ENCODE measurements at places on chromosomes 5 and 9.

- H3K27me3 ChIP-seq = no peaks in the 10 kb centered on the region
- no peaks in the 10 kb centered on the region for H3K4me1 ChIP-seq
- H3K27ac ChIP-seq = no peak overlapping the region
- no peak overlapping the region for H3K4me3 ChIP-seq
Measured at GRCh38 chr5:65204966-65205365, 276.8 kb downstream of the ADAMTS6 start.

GRCh38 chr9:38133595-38133994 lies 64.6 kb upstream of the SHB start:
- H3K27me3 ChIP-seq = no peaks in the 10 kb centered on the region
- no peak for DNase-seq
- H3K4me3 ChIP-seq = no peak overlapping the region
- no peaks in the 10 kb centered on the region for H3K4me1 ChIP-seq
- no peaks in the 10 kb centered on the region for H3K36me3 ChIP-seq

GRCh38 chr9:3578786-3579185 lies 53.0 kb upstream of the RFX3 start:
- no peak overlapping the region for H3K4me3 ChIP-seq
- no peaks in the 10 kb centered on the region for H3K36me3 ChIP-seq
- H3K27ac ChIP-seq = no peak overlapping the region
- H3K27me3 ChIP-seq = no peaks in the 10 kb centered on the region
- no peaks in the 10 kb centered on the region for H3K4me1 ChIP-seq

DNA sequence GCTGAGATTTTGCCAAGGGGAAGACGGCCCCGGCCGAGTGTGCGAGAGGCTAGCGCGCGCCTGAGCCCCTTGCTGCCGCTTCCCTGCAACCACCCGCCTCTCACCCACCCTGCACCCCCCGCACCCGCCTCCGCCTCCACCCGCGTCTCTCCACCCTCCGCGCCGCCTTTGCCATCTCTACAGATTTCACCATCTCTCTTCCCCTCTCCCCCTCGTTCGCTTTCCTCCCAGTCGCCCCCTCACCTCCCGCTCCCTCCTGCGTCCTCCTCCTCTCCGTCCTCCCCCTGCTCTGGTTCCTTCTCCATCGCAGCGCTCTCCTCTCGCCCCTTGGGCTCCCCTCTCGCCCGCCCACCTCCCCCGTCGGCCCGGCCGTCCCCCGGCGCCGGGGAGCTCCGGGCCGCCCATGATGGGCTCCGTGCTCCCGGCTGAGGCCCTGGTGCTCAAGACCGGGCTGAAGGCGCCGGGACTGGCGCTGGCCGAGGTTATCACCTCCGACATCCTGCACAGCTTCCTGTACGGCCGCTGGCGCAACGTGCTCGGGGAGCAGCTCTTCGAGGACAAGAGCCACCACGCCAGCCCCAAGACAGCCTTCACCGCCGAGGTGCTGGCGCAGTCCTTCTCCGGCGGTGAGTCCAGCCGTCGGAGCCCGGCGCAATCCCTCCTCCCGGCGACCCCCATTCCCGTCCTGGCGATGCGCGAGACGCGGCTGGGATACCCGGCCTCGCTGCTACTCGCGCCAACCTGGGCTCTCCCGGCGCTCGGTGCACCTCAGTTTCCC lies at the start of gene PRDM12:
PRDM12 (plus strand) TSS at position 344 of the 778 bp plus-strand sequence; CDS start at position 404, 60 bp downstream.
- no peak for DNase-seq
- H3K36me3 ChIP-seq = no peaks in the 10 kb centered on the region
- H3K4me1 ChIP-seq = peaks cover 62% of the 10 kb centered on the region
- H3K27ac ChIP-seq = no peak within 1 kb of the TSS

GRCh38 chr5:84227236-84227635 lies 157.4 kb downstream of the EDIL3 start:
- no peaks in the 10 kb centered on the region for H3K36me3 ChIP-seq
- DNase-seq = no peak
- no peak overlapping the region for H3K4me3 ChIP-seq
- H3K27me3 ChIP-seq = no peaks in the 10 kb centered on the region
- H3K4me1 ChIP-seq = no peaks in the 10 kb centered on the region

DNA sequence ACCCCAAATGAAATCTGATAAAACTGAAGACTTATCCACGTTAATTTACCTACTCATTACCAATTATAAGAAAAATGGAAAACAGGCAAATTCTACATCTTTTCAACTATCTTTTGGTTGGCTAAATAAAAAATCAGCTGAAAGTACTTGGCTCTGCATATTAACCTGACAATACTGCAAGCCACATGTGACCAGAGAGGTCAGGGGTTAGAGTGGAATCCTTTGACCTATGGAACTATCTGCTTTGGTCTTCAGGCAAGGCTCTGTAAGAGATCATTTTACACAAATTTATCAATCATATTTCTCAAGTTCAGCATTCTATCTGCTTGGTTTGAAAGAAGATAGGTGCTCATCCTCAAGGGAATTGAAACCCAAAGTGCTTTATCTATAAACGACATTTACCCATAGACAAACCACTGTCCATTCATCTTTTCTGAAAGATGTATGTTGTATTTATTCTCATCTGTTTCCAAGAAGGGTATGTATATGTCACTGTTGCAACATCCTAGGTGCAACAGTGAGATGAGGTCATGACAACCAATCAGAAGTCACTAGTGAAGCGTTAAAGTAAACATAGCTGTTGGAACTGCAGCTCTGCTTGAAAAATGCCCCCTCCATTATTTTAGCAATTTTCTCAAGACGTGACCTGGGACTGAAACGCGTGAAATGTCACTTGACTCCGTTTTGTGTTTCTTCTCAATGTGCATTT lies 144.9 kb upstream of the POU5F2 start:
- H3K4me3 ChIP-seq = no peak overlapping the region
- H3K27me3 ChIP-seq = no peaks in the 10 kb centered on the region
- no peaks in the 10 kb centered on the region for H3K4me1 ChIP-seq
- no peak overlapping the region for H3K27ac ChIP-seq
